Smooth muscle cell of the umbilical artery (primary cell): ENCODE measurements at places on chromosomes 2 and 18. TPM values are rescaled to one million over a fixed set of nuclear protein-coding genes. Genes with fewer than 3 reads are reported as not detected.

Gene KDSR
- 33.0 and 43.6 TPM in 2 replicates for total RNA-seq

Gene KYNU
- 0.18 and 1.8 TPM in 2 replicates for total RNA-seq

Gene IAH1
- total RNA-seq = 35.5 and 54.3 TPM in 2 replicates

Gene PCARE
- total RNA-seq = not detected in 2 replicates

Gene REEP1
- under 0.01 and 0.18 TPM in 2 replicates for total RNA-seq

Gene SLC4A5
- 0.83 TPM in 1 of 2 replicates, not detected in the other for total RNA-seq

Gene FSIP2
- total RNA-seq = 0.05 TPM in 1 of 2 replicates, not detected in the other

Gene COL6A3
- 1,689 and 3,192 TPM in 2 replicates for total RNA-seq

Gene NT5DC4
- total RNA-seq = not detected in 2 replicates

Gene CMPK2
- total RNA-seq = 0.32 and 0.59 TPM in 2 replicates

Gene ZNF24
- total RNA-seq = 32.4 and 36.2 TPM in 2 replicates

Gene PID1
- 16.1 and 50.2 TPM in 2 replicates for total RNA-seq

Gene PASK
- 1.5 and 6.6 TPM in 2 replicates for total RNA-seq

Gene SDC1
- 77.2 and 102 TPM in 2 replicates for total RNA-seq

Gene DSG4
- not detected in 2 replicates for total RNA-seq

Gene CRIM1
- 278 and 361 TPM in 2 replicates for total RNA-seq

Gene FLACC1
- 0.89 and 1.7 TPM in 2 replicates for total RNA-seq
